ENCODE measurements at places on chromosomes 13 and 19. TPM values are rescaled to one million over a fixed set of nuclear protein-coding genes. Genes with fewer than 3 reads are reported as not detected.

DNA sequence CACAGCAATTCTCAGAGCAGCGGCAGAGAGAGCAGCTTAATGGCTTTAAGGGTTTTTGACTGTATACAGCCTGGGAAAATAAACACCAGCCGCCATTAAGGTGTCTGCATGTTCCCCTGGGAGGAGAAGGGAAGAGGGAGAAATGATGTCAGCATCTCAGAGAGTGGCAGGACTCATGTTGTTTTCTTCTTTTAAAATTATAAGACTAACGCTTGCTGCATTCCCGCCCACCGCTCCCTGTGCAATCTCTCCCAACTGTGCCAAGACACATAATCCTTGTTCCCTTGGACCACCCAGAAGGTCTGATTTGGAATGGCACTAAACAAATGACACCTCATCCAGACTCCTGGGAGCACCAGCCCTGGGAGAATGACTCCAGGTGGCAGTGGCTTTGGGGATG, 27.7 kb upstream of the FAM216B start:
- no peak for DNase-seq

GRCh38 chr13:77918391-77919245, at the start of gene EDNRB:
TSS of gene EDNRB (minus strand) at chr13:77918831. CDS start at chr13:77918573, 258 bp downstream.
- DNase-seq = peak; percentile 41

The ACER1 gene
- total RNA-seq = not detected

DNA sequence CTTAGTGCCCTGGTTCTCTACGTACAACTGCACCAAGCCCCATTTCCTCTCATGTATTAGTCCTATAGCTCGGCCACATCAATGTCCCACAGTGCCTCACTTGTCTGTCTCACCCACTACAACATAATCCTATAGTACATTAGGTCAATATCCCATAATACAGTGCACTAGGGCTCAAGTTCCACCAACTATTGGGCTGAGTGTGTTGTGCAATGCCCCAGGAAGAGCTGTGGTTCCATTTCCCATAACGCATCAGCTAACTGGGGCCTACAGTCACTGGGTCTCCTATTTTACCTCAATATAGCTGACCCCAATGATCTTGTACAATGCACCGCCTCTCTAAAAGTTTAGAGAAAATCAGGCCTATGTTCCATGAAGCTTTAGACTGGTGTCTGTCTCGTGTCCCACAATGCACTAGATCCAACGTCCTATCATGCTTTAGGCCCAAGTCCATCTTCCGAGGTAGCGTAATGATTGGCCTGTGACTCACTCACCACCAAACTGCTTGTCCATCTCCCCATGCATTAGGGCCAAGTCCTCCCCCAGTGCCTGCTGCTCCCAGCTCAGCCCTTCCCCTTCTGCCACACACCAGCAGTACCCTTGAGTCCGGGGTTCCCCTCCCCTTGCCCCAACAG, 21.8 kb downstream of the TSKS start:
- no peak for DNase-seq

GRCh38 chr13:102715447-102715846, 20.6 kb upstream of the METTL21C start:
- no peak for DNase-seq

The SUGP1 gene
- 25.8 TPM for total RNA-seq

The SWSAP1 gene
- total RNA-seq = 1.1 TPM

The TNNT1 gene
- total RNA-seq = 9,723 TPM

- DNase-seq = peak; percentile 66
Measured at GRCh38 chr19:38148337-38148736, 75.7 kb downstream of the DPF1 start.
